ENCODE measurements at places on chromosomes 6 and 20.

GRCh38 chr6:35893246-35893645, 27.7 kb downstream of the SRPK1 start:
- no peak for DNase-seq

DNA sequence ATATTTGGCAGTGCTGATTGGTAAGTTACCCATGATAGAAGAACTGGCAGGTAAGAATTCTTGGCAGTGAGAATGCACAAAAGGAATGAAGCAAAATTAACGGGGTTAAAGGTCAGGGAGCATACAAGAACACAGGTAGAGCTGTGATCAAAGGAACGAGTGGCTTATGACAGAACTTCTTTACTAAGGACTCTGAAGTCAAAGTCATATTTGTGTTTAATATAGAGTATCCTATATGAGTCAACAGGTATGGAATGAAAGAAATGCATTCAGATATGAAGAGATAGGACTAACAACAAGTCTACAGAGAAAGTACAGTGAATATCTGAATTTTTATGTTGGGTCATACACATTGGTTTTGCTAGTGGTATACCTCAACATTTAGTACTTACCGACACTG, 209.0 kb upstream of the CITED2 start:
- no peak for DNase-seq

DNA sequence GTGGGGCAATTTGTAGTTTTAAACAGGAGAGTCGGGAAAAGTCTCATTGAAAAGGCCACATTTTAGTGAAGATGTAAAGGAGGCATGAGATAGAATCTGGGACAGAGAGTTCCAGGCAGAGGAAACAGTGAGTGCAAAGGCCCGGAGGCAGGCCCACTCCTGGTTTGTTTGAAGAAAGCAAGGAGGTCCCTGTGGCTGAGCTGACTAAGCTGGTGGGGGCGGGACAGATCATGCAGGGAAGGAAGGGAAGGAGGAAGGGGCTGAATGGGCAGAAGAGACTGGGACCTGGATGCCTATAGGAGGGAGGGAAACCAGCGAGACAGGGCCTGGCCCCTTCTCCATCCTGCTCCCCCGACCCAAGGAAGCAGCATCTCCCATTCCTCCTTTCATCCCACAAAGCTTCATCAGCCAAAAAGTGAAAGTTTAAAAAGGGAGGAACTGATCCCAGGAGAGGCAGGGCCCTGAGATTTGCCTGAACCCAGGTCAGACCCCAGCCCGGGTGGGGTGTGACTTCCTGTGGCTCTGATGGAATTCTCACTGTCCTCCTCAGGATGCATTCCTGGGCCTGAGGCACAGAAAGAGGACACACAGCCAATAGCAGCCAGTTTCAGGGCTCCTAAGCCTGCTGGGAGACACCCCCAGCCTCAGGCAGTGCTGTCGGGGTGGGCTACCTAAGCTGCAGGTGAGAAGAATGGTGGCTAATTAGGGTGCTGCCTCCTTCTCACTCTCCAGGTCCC, 54.2 kb upstream of the SIRPA start:
- DNase-seq, result no peak

DNA sequence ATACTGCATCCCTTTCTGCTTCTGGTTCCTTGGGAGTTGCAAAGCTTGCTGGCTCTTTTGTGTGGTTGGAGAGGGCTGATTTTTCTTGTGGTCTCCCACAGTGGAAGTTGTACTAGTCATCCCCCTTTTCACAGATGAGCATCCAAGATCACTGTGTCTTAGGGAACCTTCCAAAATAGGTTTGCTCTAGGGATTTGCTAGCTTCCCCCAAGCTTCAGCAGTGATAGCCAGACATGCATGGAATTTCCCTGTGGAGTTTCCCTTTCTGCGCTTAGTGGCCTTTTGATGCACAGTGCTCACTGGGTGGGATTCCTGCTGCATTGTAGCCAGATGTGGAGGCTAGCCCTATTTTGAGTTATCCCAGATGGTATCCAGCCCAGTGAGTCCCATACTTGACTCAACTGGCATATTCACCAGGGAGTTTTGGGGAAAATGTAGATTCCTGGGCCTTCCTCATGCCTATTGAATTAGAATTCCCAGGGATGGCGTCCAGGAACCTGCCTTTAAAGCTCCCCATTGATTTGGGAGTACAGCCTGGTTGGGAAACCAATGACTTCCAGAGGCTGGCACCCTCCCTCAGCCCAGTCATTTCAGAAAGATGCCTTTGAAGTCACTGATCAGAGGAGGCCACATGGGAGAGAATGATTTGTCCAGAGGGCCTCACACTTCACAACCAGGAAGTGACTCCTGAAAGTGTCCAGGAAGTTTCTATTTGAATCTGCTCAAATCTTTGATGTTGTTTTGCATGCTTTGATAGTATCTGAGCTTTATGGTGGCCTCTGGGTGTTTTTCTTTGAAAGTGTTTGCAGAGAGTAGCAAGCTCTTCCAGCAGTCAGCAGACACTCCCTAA, 25.9 kb downstream of the PPARD start:
- no peak for DNase-seq

DNA sequence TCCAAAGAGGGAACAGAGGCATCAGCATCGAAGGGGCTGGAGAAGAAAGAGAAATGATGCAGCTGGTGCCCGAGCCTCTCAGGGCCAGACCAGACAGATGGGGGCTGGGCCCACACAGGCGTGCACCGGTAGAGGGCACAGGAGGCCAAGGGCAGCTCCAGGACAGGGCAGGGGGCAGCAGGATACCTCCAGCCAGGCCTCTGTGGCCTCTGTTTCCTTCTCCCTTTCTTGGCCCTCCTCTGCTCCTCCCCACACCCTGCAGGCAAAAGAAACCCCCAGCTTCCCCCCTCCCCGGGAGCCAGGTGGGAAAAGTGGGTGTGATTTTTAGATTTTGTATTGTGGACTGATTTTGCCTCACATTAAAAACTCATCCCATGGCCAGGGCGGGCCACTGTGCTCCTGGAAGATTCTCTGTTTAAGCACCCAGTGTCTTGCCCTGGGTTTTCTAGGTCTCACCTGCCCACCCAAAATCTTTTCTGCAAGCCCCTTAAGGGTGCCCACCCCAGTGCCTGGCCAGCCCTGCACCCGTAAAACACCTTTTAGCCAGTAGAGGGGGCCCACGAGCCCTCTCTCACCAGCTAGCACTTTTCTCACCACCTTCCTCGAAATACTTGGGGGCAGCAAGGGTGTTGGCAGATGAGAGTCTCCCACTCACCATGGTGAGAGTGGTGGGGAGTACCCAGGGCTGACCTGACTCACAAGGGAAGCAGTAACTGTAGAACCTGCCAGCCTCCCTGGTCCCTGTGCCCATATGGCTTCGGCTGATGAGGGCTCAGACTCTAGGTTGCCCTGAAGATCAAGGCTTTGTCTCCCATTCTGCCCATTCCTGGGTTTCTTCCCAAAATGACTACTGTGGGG, 35.7 kb upstream of the ID1 start:
- peak; percentile 74 for DNase-seq

- no peak for DNase-seq
These were observed 292.0 kb downstream of the ALDH8A1 start for GRCh38 chr6:134657751-134658527.

DNA sequence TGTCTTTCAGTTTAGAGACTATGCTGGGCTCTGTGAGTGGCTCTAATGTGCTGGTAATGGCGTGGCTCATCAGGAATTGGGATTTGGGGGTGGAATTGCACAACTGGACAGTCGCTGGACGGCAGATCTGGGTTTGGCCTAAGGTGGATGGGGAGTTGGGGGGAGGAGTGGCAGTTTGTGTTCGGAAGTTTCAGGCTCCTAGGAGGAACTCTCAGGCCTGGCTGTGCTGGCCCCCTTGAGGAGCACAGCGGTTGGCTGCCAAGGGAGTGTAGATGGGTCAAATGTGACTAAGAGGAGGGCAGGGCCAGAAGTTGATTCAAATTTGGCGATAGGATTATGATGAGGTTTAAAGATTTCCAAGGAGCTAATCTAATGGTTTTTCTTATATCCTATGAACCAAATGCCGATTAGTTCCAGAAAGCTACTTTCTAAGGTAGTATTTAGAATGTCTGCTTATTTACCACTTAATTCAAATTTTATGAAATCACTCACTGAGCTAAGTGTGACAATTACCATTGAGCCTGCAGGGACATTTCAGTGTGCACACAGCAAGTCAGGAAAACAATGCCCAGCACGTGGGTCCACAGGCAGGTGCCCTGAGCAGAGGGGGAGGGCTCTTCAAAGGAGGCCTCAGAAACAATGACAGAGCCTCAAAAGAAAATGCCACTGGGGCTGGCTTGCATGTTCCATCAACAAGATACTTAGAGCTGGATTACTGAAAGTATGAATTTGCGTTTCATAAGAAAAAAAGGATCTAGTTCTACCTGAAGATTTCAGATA, 111.0 kb downstream of the GJA10 start:
- no peak for DNase-seq

- no peak for DNase-seq
These were observed 196.6 kb downstream of the UST start for GRCh38 chr6:148943451-148943850.

GRCh38 chr20:8790442-8791074, 278.3 kb upstream of the PLCB4 start:
- no peak for DNase-seq

Measured in CD4-positive, alpha-beta T cell treated with Interleukin-17A for 4 hours (primary cell).